ENCODE measurements at places on chromosomes 3 and 15. TPM values are rescaled to one million over a fixed set of nuclear protein-coding genes. Genes with fewer than 3 reads are reported as not detected.

The SLC24A5 gene
- total RNA-seq = not detected

The ZPLD1 gene
- not detected for total RNA-seq

The TRPM7 gene
- 44.2 TPM for total RNA-seq

The NR2F2 gene
- not detected for total RNA-seq

The SHC4 gene
- total RNA-seq = 0.30 TPM

The LDHAL6B gene
- total RNA-seq = not detected

The FHIT gene
- total RNA-seq = 41.2 TPM

The RGMA gene
- total RNA-seq = 0.25 TPM

The TGM4 gene
- total RNA-seq = not detected

The MBNL1 gene
- 559 TPM for total RNA-seq

The LTK gene
- 0.87 TPM for total RNA-seq

The REC114 gene
- not detected for total RNA-seq

The ITIH3 gene
- not detected for total RNA-seq

The CAMP gene
- total RNA-seq = not detected

The CRELD1 gene
- total RNA-seq = 16.0 TPM

The PP2D1 gene
- not detected for total RNA-seq

The ACP3 gene
- total RNA-seq = not detected

The IL12A gene
- 0.17 TPM for total RNA-seq

The LRRC15 gene
- not detected for total RNA-seq

The LINGO1 gene
- not detected for total RNA-seq

The SUSD5 gene
- total RNA-seq = not detected

The GPR27 gene
- total RNA-seq = 1.2 TPM

The TGM5 gene
- total RNA-seq = not detected

The GLDN gene
- total RNA-seq = not detected

The CADPS gene
- not detected for total RNA-seq

The RTP3 gene
- total RNA-seq = not detected

The PLXNA1 gene
- 3.8 TPM for total RNA-seq

The NPAP1 gene
- total RNA-seq = not detected

The KBTBD12 gene
- not detected for total RNA-seq

The SOX14 gene
- total RNA-seq = not detected

The MUSTN1 gene
- total RNA-seq = 2.8 TPM

Measured in activated CD4-positive, alpha-beta T cell treated with anti-CD3 and anti-CD28 coated beads, Interleukin-2, amount 10 ng/mL, durations not matched to agents 7 days and 5 days (primary cell).